ENCODE measurements at places on chromosomes 11 and 22. TPM values are rescaled to one million over a fixed set of nuclear protein-coding genes. Genes with fewer than 3 reads are reported as not detected.

The YAP1 gene
- total RNA-seq, result 91.0 TPM

The ZNF215 gene
- not detected for total RNA-seq

GRCh38 chr22:40417881-40418280, 47.5 kb downstream of the SGSM3 start:
- no peak for DNase-seq

DNA sequence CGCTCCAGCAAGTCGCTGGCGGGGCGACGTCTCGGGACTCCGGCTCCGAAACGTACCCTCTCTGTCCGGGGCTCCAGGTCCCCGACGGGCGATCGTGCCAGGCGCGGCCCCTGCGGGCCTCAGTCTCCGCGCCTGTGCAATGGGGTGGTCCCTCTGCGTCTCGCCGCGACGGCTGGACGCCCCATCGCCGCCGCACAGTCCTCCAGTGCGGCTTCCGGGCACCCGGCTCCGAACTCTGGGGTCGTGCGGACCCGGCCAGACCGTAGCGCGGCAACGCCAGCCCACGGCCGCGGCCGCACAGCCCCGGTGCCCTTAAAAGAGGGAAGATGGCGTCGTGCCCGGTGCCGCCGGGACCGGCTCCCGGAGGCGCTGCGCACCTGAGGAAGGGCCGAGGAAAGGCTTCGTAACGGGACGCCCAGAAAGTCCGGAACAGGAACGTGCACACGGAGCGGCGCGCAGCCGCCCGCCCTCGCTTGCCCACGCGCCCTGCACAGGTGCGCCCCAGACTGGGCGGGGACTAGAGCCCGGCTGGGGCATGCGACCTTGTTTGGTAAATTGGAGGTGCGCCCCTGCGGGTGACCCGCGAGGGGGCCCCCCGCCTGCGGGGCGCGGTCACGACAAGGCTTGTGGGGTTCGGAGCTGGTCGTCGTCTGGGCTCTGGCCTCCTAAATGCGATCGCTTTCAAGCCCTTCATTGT, 525 bp downstream of the BIK start:
- DNase-seq, result no peak

The CTTN gene
- 114 TPM for total RNA-seq

The SORL1 gene
- total RNA-seq, result 21.3 TPM

GRCh38 chr11:72636376-72636775, 37.8 kb downstream of the PDE2A start:
- DNase-seq, result no peak

The HSCB gene
- total RNA-seq, result 20.2 TPM

DNA sequence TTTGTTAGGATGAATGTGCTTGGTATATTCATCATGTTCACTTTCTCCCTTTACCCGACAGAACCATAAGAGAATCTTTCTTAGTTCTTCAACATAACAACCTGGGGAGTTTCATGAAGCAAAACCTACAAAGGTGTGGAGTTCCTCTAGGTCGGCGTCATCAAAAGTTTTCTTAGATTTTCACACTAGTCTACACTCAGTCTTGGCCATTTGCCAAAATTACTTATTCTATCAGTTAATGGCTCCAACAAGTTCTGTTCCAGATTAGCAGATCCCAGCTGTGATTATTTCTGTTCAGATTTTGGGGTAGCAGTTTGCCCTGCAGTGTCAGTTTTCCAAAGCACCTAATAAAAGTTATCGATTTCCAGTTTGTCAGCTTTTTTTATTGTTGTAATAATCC, 935.8 kb upstream of the RAG2 start:
- DNase-seq, result no peak

- no peak for DNase-seq
These were observed 24.7 kb downstream of the CELSR1 start for GRCh38 chr22:46512683-46513082.
